ENCODE measurements at places on chromosomes 2 and 18.

- DNase-seq, result no peak
Observed at GRCh38 chr2:100416397-100416934, 1.0 kb downstream of the CHST10 start.

DNA sequence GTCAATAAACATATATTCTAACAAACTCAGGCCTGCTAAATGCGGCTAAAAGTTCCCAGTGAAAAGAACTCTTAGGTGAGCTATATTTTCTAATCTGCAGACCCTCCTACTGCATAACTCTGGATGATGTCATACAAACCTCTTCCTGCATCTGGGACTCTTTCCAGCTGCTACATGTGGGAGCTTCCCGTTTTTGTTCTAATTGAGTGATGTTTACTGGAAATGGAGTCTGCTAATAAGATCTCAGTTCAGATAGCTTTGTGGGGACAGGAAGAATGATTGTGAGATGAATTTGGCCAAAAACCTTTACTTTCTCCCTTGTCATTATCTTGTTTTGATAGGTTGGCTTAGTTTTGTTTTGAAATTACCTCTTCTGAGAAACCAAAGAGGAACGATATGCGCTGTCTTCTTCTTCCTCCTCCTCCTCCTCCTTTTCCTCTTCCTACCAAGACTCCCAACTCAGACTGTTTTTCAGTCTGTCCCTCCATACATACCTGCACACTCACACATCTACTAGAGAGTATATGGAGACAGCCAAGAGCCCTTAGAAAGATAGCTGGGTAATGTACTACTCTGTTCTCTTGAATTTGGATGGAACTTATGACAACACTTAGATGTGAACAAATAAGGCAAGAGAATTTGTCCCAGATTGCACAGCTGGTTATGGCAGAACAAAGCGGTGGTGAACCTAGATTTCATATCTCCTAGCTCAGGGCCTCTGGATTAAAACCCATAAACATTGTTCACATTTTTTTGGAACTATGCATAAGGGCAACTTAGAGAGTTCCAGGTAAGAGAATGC lies 39.8 kb upstream of the AAK1 start:
- DNase-seq, result no peak

- no peak for DNase-seq
Observed at GRCh38 chr2:68414876-68415275, 49.8 kb downstream of the PLEK start.

DNA sequence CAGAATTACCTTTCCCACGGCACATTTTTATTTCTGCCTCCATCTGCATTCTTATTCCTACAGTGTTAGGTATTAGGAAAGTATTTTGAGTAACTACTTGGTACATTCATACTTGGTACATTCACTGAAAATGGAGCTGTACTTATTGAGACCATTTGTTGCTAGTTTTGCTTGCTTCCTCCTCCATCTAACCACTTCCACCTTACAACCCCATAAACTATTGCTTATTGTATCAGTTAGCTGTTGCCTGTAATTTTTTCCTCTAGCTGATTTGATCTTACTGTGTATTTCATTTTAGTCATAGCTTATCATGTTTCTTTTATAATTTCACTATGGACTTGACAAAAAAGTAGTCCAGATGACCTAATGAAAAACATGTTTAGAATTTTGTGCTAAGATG lies 50.7 kb downstream of the AFTPH start:
- no peak for DNase-seq

DNA sequence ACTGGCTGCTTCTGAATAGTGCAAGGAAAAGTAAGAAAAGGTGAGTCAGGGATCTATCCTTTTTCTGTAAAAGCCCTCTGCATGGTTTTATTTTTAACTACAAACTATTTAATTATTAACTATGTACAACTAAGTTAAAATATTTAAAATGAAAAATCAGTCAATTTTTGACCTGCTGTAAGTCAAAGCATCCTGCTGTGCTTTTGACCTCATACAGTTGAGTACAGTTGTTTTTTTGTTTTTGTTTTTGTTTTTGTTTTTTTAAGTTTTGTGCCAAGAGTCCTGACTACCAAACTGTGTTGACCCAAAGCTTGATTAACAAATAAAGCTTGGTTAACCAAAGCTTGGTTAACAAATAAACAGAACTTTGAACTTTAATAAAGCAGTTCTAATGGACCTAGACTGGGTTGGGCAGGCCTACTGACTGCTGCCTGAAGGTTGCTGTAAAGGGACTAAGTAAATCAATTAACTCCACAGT lies at the start of gene ACMSD:
ACMSD (plus strand) TSS at position 474 of the 478 bp plus-strand sequence. CDS start 67 bp downstream, outside the sequence.
- DNase-seq, result no peak

GRCh38 chr2:111118981-111119821 lies 1.5 kb upstream of the BCL2L11 start:
- peak; percentile 46 for DNase-seq

GRCh38 chr18:45040879-45041278 lies 360.2 kb downstream of the SETBP1 start:
- DNase-seq, result no peak
